ENCODE measurements at places on chromosomes 2 and 18.

GRCh38 chr2:167939514-167940345, 307.7 kb downstream of the STK39 start:
- DNase-seq = no peak

DNA sequence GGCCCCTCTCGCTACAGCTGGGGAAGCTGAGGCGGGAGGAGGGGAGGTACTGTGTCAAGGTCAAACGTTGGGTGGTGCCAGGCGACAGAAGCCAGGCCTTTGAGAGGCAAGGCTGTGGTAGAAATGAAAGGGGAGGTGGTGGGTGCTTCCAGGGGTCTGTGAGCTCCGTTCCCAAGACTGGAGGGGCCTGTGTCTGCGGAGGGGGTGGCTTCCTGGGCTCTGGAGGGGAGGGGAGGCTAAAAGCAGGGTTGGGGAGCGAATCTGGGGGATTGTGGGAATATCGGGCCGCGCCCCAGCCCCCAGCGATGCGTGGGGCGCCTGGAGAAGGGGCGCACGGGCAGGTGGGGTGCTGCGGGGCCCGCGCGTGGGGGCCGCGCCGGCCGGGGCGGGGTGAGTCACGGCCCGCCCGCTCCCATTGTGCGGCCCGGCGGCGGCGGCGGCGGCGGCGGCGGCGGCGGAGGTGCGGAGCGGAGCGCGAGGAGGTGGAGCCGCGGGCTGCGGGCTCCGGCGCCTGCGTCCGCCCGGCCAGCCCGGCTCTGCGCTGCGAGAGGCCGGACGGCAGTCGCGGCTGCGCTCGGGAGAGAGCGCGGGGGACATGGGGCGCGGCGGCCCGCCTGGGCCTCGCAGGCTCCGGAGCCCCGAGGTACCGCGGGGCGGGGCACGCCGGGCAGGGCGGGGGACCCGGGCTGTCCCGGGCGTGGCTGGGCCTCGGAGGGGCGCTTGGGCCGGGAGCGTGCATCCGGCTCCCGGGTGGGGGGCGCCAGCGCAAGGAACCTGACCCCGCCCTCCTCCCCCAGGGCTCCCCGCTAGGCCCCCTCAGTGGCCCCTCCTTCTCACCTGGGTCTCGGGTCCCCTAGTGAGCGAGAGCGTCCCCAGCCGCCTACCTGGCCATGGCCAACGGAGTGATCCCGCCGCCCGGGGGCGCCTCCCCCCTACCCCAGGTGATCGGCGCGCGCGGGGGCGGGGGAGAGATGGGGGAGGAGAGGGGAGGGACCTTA, at the start of gene SLC4A3:
Gene SLC4A3, plus strand, starts transcription at position 528 of the 998 bp plus-strand sequence. Its CDS starts 363 bp downstream, at position 891.
- peak; percentile 15 for DNase-seq

- DNase-seq = no peak
Observed at GRCh38 chr18:59685501-59685900, 11.7 kb downstream of the CCBE1 start.

DNA sequence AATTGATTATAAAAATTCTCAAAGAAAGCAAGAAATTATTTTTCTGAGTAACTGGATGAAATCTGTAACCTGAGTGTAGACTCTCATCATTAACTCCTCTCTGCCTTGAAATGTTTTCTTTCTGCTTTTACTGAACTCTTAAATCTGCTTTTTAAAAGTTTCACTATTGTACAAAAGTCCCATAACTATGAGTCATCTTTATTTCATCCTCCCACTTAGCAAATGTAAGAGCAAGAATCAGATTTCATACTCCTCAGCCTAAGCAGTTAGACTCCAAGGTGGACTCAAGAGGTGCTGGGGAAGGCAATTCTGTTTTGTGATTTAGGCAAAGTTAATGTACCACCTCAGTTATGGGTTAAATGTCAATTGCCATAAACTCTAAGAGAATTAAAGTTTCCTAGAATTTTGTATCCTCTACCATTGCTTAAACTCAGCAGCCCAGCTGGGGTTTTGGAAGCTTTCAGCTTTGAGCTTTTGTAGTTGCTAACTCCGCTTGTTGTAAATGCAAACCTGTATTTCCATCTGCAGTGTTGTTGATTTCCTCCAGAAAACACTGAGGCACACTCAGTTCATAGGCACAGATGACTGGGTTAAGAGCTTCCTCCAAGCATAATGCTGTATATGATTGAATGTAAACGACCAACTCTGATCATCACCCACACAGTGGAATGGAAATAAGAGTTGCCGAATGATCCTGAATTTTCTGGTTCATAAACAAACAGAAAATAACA, 268.8 kb downstream of the ARHGAP15 start:
- DNase-seq = peak; percentile 8

DNA sequence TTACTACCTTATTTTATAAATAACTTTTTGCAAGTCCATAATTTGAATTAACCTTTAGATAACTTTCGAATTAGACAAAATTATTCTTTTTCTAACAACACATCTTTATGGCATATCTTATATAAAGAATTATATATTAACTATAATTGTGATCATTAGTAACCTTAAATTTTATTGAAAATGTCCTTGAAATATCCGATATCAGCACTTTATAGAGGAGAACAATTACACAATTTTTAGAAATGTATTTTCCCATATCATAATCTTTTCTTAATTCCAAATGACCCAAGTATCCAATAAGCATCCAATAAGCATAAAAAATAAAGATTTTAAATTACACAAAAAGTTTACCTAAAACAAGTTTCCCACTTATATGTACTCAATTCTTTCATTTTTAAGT, 7.3 kb upstream of the GCC2 start:
- DNase-seq = no peak

All from fibroblast of skin of left quadriceps (primary cell).